Effector memory CD8-positive, alpha-beta T cell (primary cell): ENCODE measurements at places on chromosomes 2 and 18.

GRCh38 chr18:532018-532417 is 31.5 kb upstream of the COLEC12 start:
- DNase-seq: no peak

- no peak for DNase-seq
Observed at GRCh38 chr18:48835119-48835518, 115.6 kb downstream of the SMAD7 start.

DNA sequence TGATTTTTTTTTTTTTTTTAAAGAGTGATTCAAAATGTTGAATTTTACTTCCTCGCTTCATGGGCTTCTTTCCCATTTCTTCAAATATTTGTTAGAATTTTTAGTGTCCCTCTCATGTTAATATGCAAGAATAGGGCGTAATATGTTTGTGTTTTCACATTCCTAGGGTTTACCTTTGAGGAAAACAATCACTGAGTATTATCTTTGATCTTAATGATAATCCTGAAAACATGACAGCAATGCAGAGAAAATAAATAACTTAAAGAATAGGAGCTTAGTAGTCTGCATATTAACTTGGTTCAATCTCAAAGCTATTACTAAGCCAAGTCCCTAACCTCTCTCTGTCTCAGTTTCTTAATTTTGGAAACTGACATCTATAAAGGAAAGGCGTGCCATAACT is 475.4 kb downstream of the NRXN1 start:
- no peak for DNase-seq

- no peak for DNase-seq
Observed at GRCh38 chr18:11482271-11482670, 127.1 kb upstream of the SLC35G4 start.

- DNase-seq: no peak
Observed at GRCh38 chr2:639703-640102, 37.5 kb downstream of the TMEM18 start.

- no peak for DNase-seq
Observed at GRCh38 chr2:177830881-177831386, 241.6 kb downstream of the PDE11A start.

DNA sequence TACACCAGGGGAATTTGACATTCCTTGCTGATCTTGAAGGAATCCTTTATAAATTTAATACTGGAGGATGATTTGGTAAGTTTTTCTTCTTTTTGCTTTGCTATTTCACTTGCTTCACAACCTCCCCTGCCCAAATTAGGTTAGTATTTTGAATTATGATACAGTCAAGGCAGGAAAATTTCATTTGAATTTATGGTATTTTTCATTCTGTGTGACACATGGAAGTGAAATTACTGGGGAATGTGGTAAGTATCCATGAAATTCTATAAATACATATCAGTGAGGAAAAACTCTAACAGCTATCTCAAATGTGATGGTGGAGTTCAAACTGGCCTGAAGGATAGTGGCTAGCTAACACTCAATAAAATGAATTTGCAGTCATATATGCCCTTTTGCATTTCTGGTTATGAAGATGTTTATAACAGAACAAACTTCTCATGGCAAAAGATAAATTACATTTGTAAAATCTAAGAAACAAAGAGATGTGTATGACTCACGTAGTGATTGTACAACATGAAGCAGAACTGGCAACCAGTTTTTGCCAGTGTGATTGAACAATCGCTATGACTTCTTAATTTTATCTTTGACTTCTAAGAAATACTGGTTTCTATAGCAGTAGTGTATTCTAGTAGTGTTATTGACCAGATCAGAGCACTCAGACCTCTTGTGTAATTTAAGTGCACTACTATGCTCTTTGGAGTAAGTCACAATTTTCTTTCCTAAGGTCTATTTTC is 152.6 kb downstream of the IKZF2 start:
- DNase-seq: no peak

- DNase-seq: no peak
Observed at GRCh38 chr2:121287956-121288355, 3.0 kb upstream of the TFCP2L1 start.

DNA sequence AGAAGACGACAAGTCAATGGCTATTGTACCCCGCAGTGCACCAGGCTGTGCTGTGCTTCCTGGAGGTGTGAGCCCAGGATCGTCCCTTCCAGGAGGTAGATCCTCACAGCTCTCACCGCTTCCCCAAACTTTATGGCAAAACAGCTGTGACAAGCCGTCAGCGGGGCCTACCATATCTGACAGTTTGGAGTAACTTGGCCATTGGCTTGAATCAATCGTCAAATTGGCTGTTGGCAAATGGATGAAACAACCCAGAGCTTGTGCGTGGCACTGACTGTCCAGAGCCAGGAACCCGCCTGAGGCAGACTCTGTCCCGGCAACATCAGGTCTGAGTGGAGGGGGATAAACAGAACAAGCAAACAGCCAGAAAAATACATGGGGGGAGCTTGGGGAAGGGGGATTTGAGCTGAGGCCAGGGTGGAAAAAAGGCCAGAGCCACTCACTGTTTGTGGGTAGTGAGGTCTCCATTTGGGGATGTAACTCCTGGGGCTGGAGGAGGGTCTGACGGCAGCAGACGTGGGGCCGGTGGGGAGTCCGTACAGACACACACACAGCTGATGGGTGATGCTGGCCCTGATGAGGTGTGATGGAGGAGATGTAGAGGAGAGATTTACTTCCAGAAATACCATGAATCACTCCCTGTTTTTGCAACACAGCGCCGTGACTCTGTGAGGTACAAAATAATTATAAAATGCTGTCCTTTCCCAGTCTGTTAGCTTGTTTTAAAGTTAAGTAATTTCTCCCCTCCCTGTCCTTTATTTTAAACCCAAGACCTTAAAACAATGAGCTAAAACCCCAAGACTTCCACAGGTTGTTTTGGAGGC is 174.8 kb downstream of the TWIST2 start:
- no peak for DNase-seq

GRCh38 chr2:10541775-10542432 is 93.8 kb upstream of the ODC1 start:
- DNase-seq: no peak

GRCh38 chr2:240135706-240136012 is 446 bp downstream of the COPS9 start:
- DNase-seq: no peak

DNA sequence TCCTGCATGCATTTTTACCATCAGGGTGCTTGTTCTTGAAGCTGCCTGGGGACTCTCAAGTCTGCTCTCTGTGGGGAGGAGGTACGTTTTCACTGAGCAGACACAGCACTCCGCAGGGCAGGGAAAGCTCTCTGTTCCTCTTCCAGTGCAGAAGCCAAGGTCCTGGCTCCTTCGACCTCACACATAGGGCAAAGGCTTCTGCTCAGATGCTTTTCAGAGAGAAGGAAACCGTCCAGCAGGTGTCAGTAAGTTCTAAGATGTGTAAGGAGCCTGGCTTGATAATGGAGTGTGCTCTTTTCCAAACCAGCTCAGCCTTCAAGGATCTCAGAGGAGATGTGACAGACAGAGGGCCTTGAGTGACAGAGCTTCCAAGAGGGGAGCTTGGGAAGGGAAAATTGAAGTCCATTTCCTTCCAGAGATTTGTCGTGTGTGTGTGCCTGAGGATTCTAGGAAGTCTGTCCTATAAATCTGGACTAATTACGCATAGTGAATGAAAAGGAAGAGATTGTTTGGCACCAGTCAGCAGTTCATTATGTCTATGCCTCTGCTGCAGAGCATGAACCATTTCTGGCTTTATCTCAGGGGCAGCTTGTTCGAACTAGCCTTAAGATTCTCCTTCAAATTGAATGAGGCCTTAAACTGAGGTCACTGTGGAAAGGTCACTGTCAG is 67.3 kb upstream of the UPP2 start:
- no peak for DNase-seq

DNA sequence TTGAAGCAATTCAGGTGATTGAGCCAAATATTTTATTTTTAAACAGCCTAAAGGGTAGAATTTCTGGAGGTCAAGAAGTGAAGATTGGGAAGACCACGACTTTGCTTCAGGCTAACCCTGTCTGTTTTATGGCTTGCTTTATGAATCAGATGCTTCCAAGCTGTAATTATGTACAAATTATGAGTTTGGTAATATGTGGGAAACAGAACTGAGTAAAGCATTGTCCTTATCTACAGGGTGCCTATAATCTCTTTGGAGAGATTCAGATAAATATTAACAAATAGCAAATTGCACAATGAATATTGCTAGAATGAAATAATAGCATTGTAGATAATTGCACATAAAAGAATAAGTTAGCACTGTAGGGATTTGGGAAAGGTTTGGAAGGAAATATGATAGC is 539.4 kb upstream of the CDH2 start:
- DNase-seq: no peak
